ENCODE measurements at places on chromosomes 13 and 19.

- no peak for DNase-seq
Measured at GRCh38 chr13:21813110-21813509, 142.2 kb downstream of the FGF9 start.

- no peak for DNase-seq
Measured at GRCh38 chr19:23528376-23528775, 133.1 kb upstream of the ZNF91 start.

- DNase-seq = peak; percentile 18
Measured at GRCh38 chr13:20161275-20161950, 561 bp upstream of the GJA3 start.

DNA sequence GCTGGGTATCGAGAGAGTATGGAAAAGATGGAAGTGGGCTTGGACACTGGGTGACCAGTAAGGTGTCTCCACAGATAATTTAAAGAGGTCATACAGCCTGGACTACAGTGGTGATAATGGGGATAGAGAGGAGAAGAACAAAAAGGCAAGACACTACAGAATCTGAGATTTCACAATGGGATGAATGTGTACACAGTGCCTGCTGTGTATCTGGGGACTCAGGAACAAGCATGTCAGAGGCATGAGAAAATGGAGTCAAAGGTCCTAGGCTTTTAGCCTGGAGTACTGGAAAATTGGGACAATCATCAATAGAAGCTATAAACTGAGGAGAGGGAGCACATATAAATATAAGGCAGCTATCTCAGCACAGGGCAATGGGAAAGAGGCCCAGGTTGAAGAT, 69.4 kb downstream of the TSC22D1 start:
- no peak for DNase-seq

GRCh38 chr13:109329175-109329574, 457.2 kb downstream of the IRS2 start:
- no peak for DNase-seq

DNA sequence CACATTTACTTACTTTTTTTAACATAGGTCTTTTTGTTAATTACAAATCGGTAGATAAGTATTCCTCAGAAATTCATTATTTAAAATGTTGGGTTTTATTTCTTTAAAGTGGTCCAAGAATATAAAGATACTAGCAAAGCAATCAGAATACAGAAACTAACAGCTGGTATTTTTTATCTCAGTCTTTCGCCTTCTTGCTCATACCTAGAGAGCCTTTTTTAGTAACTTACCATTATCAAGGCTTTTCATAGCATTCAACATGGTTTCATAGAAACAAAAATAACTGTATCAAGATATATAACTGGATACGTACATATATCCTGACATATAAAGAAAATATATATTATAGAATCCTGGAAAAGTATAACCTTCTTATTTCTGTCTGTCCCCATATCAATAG, 227.8 kb upstream of the MIR17HG start:
- no peak for DNase-seq

DNA sequence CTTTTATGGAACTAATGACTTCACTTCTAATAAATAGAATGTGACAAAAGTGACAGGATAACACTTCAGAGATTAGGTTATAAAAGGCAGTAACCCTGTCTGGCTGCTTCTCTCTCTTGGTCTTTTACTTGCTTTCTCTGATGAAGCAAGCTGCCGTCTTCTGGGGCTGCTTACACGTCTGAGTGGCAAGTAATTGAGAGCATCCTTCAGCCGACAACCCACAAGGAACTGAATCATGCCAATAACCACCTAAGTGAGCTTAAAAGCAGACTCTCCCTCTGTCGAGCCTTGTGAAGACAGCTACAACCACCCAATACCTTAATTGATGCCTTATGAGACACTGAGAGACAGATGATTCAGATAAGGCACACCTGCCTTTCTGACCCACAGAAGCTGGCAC, 1091.2 kb downstream of the SLITRK1 start:
- DNase-seq = no peak

- DNase-seq = no peak
Measured at GRCh38 chr19:33674626-33675367, 53.0 kb downstream of the CHST8 start.

- DNase-seq = no peak
Measured at GRCh38 chr13:107835339-107836018, 379.9 kb downstream of the LIG4 start.

DNA sequence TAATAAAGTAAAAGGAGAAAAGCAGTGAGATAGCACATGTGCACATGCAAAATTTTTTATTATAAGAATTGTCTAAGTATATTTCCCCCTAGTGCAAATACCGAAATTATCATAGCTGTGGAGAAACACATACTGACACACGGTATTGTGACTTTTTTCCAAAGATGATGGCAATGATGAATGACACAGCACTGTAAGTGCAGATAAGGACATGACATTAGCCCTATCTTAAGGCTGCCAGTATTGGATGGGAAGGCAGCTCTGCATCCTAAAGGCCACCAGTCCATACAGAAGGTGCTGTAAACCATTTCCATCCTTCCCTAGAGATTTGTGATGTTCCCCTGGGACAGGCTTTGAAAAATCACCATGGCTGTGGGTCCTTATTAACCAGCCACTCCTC, 11.5 kb upstream of the MICU2 start:
- no peak for DNase-seq

DNA sequence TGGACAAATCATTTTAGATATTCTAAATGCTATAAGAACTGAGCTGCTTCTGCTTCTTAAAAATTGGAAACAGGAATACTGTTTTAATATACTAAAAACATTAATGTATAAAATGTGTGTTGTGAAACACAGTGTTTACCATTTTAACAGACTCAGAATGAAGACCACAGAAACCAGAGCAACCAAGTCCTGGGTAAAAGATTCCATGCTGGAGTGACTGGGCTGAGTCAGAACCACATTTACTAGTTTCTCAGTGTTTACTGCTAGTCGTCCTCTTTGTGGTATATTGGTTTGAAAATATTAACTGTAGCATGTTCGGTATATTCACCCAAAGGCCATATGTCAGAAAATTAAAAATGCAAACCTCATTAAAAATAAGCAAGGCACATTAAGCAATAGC, 31.9 kb downstream of the ANKRD10 start:
- no peak for DNase-seq

DNA sequence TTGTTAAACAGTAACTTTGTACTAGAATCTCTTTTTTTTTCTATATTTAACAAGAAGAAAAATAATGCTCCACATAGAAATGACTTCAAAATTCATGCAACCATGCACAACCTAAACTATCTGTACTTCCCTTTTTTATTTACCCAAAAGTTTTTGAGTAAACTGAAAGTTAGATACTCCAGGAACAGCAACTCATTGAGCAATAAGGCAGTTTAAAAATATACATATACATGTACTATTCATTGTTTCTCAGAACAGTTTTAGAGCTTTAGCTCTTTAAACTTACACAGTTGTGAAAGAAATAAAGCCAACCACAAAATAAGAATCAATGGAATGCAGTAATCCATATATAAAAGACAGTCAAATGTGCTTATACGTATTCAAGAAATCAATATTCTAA, 39.2 kb downstream of the MTMR6 start:
- no peak for DNase-seq

DNA sequence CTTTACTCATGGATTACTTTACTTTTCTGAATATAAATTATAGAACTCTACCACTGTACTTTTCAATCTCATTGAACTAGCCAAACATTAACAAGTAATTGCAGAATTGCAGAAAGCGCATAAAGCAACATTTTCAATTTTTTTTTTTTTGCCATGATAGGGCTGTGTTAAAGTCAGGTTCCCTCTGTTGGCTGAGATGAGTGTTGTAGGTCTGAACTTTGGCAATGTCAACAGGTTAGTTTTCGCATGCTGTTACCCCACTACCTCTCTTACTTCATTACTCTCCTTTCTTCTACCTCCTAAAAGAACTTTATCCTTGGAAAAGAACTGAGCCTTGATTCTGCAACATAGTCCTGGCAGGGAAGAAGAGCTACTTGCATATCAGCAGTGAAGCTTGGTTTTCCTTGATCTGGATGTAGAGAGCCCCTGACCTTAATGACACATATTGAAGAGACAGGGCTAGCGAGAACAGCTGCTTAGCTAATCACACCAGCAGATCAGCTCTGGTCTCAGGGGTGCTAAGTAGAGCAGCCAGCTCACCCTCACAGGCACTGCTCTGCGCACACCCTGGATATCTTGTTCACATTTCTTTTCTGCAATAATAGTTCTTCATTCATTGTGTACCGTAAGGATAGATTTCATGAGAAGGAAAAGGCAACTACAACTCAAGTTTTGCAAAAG, 119.5 kb downstream of the FLT1 start:
- DNase-seq = no peak

DNA sequence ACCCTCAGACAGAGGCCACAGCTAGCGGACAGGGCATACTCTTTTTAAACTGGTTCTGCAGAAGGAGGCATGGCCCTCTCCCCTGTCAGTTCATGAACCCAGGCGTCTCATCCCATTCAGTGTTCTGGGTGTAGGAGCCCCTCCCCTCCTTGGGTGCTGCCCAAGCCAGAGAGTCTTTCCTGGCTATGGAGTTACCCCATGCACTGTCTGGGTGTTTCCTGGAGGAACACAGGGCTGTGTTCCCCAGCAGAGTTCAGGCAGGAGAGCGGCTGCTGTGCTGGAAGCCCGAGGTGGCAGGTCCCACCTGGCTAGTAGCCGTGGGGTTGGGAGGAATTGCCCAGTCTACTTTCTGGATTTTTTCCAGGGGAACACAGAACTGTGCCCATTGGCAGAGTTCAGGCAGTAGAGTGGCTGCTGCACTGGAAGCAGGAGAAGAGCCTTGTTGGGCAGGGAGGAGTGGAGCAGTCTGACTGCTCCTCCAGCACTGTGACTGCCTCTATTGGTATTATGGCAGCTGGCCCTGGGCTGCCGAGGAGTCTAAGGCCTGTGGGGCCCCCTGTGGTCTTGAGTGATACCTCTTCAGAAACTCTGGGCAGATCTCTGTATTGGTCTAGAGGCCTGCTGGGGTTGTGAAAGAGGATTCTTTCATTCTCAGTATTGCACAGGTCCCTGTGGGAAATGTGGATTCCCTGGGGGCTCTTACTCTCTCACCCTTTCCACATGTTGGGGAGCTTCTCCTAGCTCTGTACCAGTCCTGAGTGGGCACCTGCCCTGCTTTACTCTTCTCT, 168.3 kb downstream of the PCDH20 start:
- no peak for DNase-seq

DNA sequence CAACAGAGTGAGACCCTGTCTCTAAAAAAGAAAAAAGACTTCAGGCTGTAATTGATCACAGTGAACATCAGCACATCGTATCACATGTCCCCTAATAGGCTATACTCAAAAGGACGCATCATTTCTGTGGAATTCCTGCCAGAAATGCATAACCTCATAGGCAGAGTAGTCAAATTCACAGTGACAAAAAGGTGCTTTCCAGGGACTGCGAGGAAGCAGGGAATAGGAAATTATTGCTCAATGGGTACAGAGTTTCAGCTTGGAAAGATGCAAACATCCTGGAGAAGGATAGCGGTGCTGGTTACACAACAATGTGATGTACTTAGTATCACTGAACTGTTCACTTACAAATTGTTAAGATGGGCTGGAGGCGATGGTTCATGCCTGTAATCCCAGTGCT, 41.1 kb upstream of the MRI1 start:
- DNase-seq = no peak

DNA sequence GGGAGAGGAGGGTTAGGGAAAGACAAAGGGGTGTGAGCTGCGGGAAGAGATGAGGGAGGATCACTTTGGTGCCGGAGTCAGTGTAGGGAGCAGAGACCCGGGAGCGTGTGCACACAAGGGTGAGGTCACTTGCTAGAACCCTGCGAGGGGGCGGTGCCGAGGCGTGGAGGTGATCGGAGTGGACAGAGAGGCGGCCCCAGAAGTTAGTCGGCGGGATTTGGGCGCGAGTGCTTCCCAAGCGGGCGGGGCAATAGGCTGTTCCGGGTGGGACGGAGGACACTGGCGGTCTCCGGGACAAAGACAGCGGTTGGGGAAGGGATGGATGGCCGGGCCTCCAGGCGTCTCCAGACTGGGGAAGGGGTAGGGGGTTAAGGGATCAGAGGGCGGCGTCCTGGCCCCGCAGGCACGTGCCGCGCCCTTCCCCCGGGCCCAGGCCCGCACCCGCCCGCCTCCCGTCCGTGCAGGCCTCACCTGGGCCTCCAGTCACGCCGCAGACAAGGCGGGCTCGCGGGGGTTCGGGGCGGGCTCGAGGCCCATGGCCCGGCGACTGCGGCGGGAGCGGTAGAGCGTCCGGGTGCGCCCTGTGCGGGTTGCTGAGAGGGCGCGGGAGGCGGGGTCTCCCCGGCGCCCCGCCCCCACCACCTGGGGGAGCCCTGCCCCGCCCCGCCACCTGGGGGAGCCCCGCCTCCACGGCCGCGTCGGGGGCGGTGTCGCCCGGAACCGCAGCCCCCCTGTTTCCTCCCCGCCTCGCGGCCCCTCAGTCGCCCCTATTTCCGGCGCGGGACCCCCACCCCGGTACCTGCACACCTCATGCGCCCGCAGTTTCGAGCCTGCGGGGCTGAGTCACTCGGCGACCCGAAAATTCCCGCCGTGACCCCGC, at the start of gene LPAR2:
Gene LPAR2 (minus strand): TSS at position 600 of the 880 bp plus-strand sequence. CDS start 945 bp downstream, outside the sequence.
- no peak for DNase-seq

GRCh38 chr19:2337329-2337707, 8.8 kb downstream of the SPPL2B start:
- no peak for DNase-seq

DNA sequence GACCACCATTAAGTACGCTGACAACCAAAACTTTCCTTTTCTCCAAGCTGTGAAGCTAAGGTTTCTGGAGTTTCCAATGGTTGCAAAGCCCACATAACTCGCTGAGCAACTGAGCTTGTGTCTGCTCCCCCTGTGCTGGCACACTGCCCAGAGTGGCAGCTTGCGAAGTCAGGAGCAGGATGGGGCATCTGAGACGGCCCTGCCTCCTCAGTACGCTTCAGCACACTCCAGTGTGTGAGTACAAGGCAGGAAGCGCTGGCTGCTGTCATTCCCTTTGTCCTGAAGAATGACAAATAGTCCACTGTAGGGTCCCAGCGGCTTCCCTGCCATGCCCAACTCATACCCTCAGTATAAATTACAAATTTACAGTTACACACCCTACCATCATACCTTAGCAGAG, 51.5 kb downstream of the SKA3 start:
- peak; percentile 57 for DNase-seq

- DNase-seq = no peak
Measured at GRCh38 chr19:42282819-42283187, 13.8 kb downstream of the CIC start.
